ENCODE measurements at places on chromosomes 11 and 22.
A peak's percentile ranks its signal among the peaks of the same experiment; 100 is the strongest.

DNA sequence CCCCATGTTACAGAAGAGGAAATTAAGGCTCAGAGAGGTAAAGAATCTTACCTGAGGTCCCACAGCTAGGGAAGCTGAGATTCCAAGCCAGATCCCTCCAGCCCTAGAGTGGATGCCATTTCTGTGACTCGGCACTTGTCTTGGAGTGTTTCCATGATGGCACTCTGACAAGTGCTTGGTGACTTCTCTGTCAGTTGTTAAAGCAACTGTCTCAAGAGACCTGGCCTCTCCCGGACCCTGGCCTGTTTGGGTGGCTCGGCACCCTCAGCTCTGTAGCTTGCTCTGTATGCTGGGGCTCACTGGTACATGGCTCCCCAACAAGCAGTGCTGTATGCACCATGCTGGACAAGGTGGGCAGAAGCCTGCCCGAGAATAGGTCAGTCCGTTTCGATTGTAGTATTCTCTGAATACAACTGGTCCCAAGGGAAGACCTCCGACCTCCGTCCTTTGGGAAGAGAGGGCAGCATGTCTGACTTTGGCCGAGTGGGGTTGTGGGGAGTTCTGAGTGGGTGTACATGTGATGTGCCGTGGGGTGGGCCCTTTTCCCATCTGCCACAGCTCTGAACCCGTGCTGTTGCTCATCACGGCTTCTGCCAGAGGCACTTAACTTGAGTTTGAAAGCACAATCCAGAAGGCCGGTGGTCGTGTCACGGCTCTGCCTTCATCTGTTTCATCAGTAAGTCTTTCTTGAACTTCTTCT lies 12.4 kb downstream of the ACO2 start:
- DNase-seq = no peak

DNA sequence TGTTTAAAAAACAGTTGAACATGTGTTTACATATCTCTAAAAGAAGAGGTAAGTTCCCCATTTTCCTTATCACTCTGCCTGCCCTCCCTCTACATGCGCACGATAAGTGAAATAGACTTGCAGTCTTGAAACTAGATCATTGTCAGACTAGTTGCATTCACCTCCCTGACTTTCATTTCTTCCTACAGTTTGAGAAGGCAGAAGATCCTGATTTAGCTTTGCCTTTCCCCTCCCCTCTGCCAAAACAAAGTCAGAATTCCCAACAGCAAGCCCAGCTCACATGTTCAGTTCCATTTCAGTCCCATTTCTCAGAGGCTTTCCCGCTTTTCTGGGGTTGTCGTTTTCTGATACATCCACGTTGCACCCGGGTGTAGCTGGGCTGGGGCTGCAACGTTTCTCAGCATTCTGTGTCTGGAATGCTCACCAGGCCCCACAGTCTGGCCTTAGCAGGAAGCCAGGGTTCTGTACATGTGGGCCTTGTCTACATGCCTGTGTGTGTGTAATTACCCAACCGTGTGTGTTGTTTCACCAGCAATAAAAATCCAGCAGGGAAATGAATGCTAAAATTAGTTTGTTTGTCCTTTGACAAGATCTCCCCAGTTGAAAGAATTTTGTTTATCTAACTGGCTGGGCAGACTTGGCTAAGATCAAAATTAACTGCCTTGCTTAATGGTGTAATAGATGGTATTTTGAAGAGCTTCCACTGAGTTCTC lies 179.2 kb downstream of the DBX1 start:
- no peak for DNase-seq

DNA sequence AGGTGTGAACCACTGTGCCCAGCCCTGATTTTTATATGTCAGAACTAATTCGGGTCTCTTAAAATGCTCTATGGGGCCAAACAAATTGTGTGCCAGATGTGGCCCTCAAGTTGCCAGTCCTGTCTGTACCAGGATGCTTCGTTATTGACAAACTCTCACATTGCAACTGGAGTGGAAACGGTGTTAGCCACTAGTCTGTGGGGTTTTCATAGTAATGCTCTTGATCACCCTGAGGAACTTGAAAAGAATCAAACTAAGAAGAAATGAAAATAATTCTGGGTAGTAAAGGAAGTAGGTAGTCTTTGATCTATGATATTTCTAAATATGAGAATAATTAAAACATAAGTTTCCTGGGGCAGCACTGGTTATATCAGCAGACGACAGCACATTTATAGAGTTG lies 67.3 kb upstream of the ADSL start:
- no peak for DNase-seq

- no peak for DNase-seq
Observed at GRCh38 chr11:35712533-35712932, 50.0 kb downstream of the TRIM44 start.

- no peak for DNase-seq
Observed at GRCh38 chr11:92964471-92964870, 5.0 kb upstream of the MTNR1B start.

GRCh38 chr11:62930157-62930556 lies 9.0 kb upstream of the CHRM1 start:
- DNase-seq = no peak

GRCh38 chr11:12170984-12171383 lies 60.6 kb downstream of the MICAL2 start:
- no peak for DNase-seq

GRCh38 chr11:120750647-120751549 lies 239.3 kb downstream of the GRIK4 start:
- no peak for DNase-seq

DNA sequence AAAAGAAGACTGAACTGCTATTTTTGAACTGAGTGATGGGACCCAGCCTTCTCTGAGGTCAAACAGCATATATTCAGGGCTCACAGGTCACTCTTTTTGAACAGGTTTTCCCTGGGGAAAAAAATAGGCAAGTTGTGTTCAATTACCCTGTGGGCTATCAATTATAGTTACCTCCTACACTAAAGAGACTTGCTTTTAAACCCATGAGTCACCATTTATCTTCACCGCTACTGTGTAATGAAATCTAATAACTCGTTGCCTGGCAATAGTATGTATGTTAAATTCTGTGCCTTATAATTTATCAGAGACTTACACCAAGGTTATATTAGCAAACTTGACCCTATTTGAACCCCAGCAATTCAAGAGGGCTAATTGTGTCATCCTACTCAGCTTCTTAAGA lies 98.5 kb downstream of the CYP2R1 start:
- DNase-seq = no peak

- DNase-seq = no peak
Observed at GRCh38 chr11:71207563-71207962, 44.8 kb downstream of the SHANK2 start.

DNA sequence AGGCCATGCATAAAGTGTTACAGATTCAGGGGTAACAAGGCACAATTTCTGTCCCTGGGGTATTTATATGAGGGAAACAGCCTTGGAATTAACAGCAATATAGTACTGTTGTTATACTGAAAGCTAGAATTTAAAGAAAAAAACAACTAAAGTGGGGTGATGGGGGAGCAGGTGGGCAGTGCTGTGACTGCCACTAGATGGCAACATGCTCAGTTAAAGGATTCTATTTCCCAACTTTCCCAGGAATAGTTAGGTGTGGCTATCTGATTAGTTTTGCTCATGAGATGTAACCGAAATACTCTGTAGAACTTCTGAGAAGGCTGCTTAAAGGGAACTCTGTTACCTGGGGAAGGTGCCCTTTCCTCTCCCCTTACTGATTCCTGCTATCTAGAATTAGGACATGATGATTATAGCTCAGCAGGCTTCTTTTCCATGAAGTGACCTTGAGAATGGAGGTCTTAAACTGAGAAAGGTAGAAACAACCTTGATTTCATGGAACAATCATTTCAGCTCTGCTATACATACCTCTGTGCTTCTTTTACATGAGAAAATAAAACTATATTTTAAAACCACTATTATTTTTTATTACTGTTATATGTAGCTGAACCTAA lies 102.6 kb downstream of the RELT start:
- DNase-seq = no peak

DNA sequence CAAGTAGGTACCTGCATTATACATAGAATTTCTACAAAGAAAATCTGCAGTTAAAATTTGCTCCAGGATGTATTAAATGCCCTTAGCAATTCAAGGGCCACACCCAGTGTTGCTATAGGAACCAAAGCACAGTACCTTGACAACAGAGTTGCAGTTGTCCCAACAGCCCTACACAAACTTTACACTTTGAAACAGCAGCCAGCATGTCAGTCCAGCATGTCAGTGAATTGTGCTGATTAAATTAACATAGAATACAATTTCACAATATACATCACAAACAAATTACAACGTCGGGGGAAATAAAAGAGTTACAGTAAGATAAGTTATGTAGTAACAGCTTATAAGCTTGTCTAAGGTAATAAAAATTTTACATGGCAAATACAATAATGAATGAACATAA lies 389.2 kb downstream of the SOX6 start:
- peak; percentile 70 for DNase-seq

GRCh38 chr22:23565305-23565914 lies 14.7 kb downstream of the IGLL1 start:
- DNase-seq = no peak

DNA sequence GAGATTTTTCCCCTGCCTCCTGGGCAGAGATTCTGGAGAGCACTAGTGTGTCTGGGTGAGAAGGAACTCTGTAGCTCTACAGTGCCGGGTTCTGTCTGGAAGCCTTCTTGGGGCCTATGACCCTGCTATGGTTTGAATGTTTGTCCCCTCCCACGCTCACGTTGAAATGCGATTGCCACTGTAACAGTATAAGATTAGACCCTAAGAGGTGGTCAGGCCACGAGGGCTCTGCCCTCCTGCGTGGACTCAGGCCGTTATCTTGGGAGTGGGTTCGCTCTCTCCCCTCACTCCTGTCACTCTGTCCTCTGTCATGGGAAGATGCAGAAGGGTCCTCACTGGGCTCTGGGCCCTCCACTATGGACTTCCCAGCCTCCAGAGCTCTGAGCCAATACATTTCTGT lies 3.5 kb downstream of the AP5B1 start:
- no peak for DNase-seq

- no peak for DNase-seq
Observed at GRCh38 chr11:29006668-29007067, 898.5 kb downstream of the METTL15 start.

- no peak for DNase-seq
Observed at GRCh38 chr11:71336176-71336995, 84.0 kb upstream of the SHANK2 start.

GRCh38 chr11:42996421-42997307 lies 315.1 kb upstream of the API5 start:
- peak; percentile 64 for DNase-seq

DNA sequence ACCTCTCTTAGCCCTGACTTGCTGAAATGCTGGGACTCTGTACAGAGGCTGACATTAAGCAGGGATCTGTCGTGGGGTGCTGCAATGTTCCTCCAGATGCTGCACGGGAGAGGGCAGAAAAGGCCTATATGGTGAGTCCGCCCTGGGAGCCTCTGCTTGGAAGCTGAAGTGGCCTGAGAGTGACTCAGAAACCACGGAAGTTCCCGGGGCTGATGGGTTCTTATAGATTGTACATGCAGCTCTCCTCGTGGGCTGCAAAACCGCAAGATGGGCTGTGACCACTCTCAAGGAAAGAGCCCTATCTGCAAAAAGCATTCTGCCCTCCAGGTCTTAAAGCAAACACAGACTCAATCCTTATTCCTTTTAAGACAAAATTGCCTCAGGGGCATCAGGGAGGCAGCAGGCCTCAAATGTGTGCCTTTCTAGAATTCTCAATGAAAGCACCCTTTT lies 5.8 kb upstream of the SLC43A3 start:
- DNase-seq = no peak

DNA sequence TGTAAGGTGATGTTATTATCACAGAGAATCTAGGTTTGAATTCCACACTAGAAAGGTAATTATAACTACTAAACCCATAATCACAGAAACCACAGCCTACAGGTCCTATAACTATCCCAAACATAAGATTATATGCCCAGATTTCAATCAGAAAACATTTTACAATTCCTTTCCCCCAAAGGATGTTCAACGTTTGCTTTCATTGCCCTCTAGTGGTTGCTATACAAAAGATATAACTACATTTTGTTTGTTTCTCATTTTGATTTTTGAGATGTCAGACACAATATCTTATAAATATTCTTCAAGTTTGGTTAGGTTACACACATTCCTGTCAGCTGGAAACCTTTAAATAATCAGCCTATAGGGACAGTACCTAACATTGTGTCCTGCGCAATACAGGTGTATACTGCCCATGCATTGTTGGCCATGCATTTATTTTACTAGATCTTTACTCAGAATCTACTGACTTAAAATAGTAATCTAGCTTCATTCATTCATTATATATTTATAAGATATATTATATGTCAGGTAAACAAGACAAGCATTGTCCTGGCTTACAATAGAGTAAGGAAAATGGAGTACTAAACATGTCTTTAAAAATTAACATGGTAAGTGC lies 530.5 kb upstream of the CCDC90B start:
- no peak for DNase-seq

GRCh38 chr11:102799681-102800340 lies 1.9 kb upstream of the MMP1 start:
- no peak for DNase-seq

GRCh38 chr11:75547617-75548058 lies 14.4 kb upstream of the SERPINH1 start:
- peak; percentile 32 for DNase-seq

DNA sequence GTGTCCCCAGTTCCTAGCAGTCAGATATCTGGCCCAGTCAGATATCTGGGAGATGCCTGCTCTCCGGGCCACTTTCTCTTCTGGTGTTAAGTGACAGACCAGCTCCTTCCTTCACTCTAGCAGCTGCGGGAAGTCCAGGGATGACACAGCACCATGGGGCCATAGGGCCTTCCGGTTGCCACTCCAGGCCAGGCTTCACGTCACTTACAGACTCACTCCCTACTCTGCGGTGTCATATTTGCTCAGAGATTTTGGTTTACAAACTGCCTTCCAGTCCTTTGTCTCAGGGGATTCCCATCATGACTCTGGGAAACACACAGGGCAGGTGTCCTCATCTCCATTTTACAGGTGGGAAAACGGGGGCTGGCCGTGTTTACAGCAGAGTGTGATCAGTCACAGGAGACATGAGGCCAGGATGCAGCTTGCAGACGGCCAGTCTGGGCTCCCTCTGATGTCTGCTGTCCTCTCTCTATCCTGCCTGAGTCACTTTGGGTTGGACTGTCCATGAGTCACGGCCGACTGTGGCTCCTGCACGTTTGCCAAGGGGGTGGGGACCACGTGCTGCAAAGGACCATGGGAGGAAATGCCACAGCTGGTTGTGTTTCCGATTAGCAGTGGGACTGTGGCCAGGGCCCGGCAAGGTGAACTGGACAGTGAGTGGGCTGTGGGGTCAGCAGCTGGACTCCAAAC lies 8.2 kb upstream of the TBC1D22A start:
- no peak for DNase-seq
